ENCODE measurements at places on chromosomes 3 and 15. TPM values are rescaled to one million over a fixed set of nuclear protein-coding genes. Genes with fewer than 3 reads are reported as not detected.

NMB gene
- total RNA-seq, result 9.0 TPM

TMEM158 gene
- total RNA-seq, result 2.1 TPM

ROPN1 gene
- total RNA-seq, result not detected

GRCh38 chr3:115074502-115074901 is 72.6 kb downstream of the ZBTB20 start:
- no peaks in the 10 kb centered on the region for H3K4me1 ChIP-seq
- no peak overlapping the region for H3K27ac ChIP-seq
- H3K27me3 ChIP-seq, result no peaks in the 10 kb centered on the region
- H3K36me3 ChIP-seq, result no peaks in the 10 kb centered on the region
- no peak for DNase-seq

Measured in upper lobe of right lung (tissue), 1 donor.